Stomach (tissue), 19 donors: ENCODE measurements at places on chromosomes 3 and 15. TPM values are rescaled to one million over a fixed set of nuclear protein-coding genes. Genes with fewer than 3 reads are reported as not detected.

- H3K36me3 ChIP-seq, result no peaks in the 10 kb centered on the region
- H3K4me1 ChIP-seq, result peaks cover 4% of the 10 kb centered on the region
- no peak for DNase-seq
- H3K4me3 ChIP-seq, result no peak overlapping the region
- H3K27me3 ChIP-seq, result no peaks in the 10 kb centered on the region
Observed at GRCh38 chr3:197503652-197504051, 52.1 kb downstream of the BDH1 start.

Gene CA12
- total RNA-seq, result 14.3 TPM

Gene C3orf22
- not detected for total RNA-seq

- no peak for DNase-seq
- H3K27ac ChIP-seq, result no peak overlapping the region
- no peak overlapping the region for H3K4me3 ChIP-seq
- peaks cover 38% of the 10 kb centered on the region for H3K4me1 ChIP-seq
- no peaks in the 10 kb centered on the region for H3K27me3 ChIP-seq
Observed at GRCh38 chr3:23995219-23995618, 50.1 kb downstream of the NR1D2 start.

Gene AHSG
- total RNA-seq, result not detected

Gene XCR1
- total RNA-seq, result under 0.01 TPM

- H3K36me3 ChIP-seq, result no peaks in the 10 kb centered on the region
- DNase-seq, result peak; percentile 20
- H3K4me3 ChIP-seq, result no peak overlapping the region
- H3K27me3 ChIP-seq, result no peaks in the 10 kb centered on the region
- no peak overlapping the region for H3K27ac ChIP-seq
- no peaks in the 10 kb centered on the region for H3K4me1 ChIP-seq
Observed at GRCh38 chr3:59254433-59254832, 204.6 kb upstream of the CFAP20DC start.

GRCh38 chr3:35705904-35706303, 66.6 kb downstream of the ARPP21 start:
- DNase-seq, result no peak
- H3K27ac ChIP-seq, result no peak overlapping the region
- H3K36me3 ChIP-seq, result no peaks in the 10 kb centered on the region
- H3K27me3 ChIP-seq, result no peaks in the 10 kb centered on the region
- H3K4me1 ChIP-seq, result no peaks in the 10 kb centered on the region
- H3K4me3 ChIP-seq, result no peak overlapping the region

DNA sequence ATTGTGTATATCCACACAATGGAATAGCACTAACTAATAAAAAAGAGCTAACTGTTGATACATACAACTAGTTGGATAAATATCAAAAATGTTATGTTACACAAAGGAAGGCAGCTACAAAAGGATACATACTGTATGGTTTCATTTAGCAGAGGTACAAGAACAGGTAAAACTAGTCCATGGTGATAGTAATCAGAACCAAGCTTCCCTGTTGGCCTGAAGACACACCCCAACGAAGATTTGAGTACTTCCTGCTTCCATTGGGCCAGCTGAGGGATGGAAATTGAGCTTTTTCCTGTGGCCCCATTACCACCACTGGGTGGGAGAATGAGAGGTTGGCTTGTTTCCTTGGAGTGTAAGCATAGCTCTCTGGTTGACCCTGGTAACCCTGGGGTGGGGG, 117.3 kb upstream of the CADPS start:
- no peak overlapping the region for H3K4me3 ChIP-seq
- no peaks in the 10 kb centered on the region for H3K36me3 ChIP-seq
- H3K27ac ChIP-seq, result no peak overlapping the region
- no peaks in the 10 kb centered on the region for H3K4me1 ChIP-seq
- no peaks in the 10 kb centered on the region for H3K27me3 ChIP-seq
- DNase-seq, result no peak

DNA sequence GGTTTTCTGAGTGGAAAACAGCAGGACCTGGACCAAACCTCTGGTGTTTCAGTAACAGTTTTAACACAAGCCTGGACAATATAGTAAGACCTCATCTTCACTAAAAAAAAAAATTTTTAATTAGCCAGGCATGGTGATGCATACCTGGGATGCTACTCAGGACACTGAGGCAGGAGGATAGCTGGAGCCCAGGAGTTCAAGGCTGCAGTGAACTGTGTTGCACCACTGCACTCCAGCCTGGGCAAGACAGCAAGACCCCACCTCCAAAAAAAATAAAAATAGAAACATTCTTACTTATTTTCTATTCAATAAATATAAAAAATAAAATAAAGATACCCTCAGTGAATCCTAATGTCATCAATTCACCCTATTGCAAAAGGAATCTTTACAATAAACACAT, 21.5 kb downstream of the ULK4 start:
- no peaks in the 10 kb centered on the region for H3K27me3 ChIP-seq
- H3K4me3 ChIP-seq, result no peak overlapping the region
- no peaks in the 10 kb centered on the region for H3K4me1 ChIP-seq
- no peak overlapping the region for H3K27ac ChIP-seq

GRCh38 chr3:120161902-120162301, 67.7 kb upstream of the GSK3B start:
- no peak for DNase-seq
- peaks cover 38% of the 10 kb centered on the region for H3K4me1 ChIP-seq
- no peaks in the 10 kb centered on the region for H3K27me3 ChIP-seq
- H3K27ac ChIP-seq, result no peak overlapping the region

Gene PPP1R14D
- total RNA-seq, result 2.2 TPM

Gene TUSC7
- not detected for total RNA-seq

Gene ZFAND6
- 12.2 TPM for total RNA-seq

Gene GPR176
- total RNA-seq, result 1.3 TPM

- no peak overlapping the region for H3K4me3 ChIP-seq
- no peak for DNase-seq
- H3K27me3 ChIP-seq, result no peaks in the 10 kb centered on the region
- H3K4me1 ChIP-seq, result peaks cover 16% of the 10 kb centered on the region
Observed at GRCh38 chr3:12154151-12154550, 4.6 kb downstream of the TIMP4 start.

Gene GPR149
- not detected for total RNA-seq

DNA sequence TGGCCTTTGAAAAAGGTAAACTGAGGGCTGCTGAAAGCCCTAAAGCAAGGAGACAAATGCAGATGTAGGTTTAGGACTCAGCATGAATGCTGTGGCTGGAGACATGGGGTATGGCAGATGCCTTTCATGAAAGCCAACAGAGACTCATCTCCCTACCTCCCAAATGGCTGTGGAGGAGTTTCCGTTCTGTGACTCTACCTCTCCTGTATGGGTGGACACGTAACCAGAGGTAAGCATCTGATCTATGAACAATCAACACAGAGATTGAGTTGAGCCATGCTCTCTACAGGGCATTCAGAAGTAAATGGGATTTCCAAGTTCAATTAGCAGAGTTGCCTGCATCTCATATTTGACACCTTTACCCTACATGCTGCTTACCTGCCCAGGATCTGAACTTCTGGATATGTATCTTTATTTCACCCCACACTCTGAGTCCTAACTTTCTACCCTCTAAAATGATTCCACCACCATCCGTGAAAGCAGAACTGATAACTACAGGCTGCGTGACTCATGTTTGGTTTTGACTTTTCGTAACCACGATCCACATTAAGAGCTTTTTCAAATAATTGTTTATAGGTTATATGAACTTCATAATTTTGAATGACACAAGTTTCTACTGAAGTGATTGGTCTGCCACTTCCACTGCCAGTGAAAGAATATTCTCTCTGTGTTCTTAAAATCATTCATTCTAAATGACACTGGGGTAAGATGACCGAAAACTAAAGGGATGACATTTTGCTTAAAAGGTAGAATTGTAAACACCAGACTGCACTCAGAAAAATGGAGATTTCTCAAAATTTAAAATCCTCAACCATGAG, 1058.7 kb downstream of the FHIT start:
- H3K4me1 ChIP-seq, result no peaks in the 10 kb centered on the region
- no peaks in the 10 kb centered on the region for H3K36me3 ChIP-seq
- H3K27ac ChIP-seq, result no peak overlapping the region

DNA sequence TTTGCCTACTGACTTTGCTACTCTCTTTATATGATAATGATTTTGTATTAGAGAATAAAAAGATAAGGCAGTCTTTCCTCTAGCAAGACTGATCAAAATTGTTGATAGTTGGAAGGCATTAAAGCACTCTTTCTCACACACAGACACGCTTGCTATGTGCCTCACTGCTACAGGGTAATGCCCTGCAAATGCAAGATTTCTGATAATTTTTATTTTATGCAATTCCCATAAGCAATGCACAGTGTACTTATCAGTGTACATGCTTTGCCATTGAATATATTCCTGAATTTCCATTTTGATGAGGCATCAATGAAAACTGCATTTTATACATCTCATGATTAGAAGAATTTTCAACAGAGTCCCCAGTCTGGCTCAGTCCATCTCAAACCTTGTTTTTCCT, 263.2 kb downstream of the CHST2 start:
- no peaks in the 10 kb centered on the region for H3K4me1 ChIP-seq
- no peak overlapping the region for H3K27ac ChIP-seq
- H3K27me3 ChIP-seq, result no peaks in the 10 kb centered on the region
- H3K4me3 ChIP-seq, result no peak overlapping the region
- no peaks in the 10 kb centered on the region for H3K36me3 ChIP-seq

GRCh38 chr3:149647812-149648211, 10.0 kb downstream of the WWTR1 start:
- H3K4me1 ChIP-seq, result peaks cover 85% of the 10 kb centered on the region
- no peak overlapping the region for H3K27ac ChIP-seq
- DNase-seq, result no peak

Gene IGSF10
- total RNA-seq, result under 0.01 TPM

GRCh38 chr3:51398595-51399310, 7.7 kb downstream of the RBM15B start:
- no peak overlapping the region for H3K4me3 ChIP-seq
- H3K36me3 ChIP-seq, result peaks cover 95% of the 10 kb centered on the region
- H3K27me3 ChIP-seq, result no peaks in the 10 kb centered on the region
- DNase-seq, result no peak

- H3K27ac ChIP-seq, result no peak overlapping the region
- H3K36me3 ChIP-seq, result peaks cover 43% of the 10 kb centered on the region
- no peak for DNase-seq
- H3K4me3 ChIP-seq, result no peak overlapping the region
- H3K4me1 ChIP-seq, result no peaks in the 10 kb centered on the region
Observed at GRCh38 chr15:52233405-52233804, 42.2 kb upstream of the GNB5 start.

DNA sequence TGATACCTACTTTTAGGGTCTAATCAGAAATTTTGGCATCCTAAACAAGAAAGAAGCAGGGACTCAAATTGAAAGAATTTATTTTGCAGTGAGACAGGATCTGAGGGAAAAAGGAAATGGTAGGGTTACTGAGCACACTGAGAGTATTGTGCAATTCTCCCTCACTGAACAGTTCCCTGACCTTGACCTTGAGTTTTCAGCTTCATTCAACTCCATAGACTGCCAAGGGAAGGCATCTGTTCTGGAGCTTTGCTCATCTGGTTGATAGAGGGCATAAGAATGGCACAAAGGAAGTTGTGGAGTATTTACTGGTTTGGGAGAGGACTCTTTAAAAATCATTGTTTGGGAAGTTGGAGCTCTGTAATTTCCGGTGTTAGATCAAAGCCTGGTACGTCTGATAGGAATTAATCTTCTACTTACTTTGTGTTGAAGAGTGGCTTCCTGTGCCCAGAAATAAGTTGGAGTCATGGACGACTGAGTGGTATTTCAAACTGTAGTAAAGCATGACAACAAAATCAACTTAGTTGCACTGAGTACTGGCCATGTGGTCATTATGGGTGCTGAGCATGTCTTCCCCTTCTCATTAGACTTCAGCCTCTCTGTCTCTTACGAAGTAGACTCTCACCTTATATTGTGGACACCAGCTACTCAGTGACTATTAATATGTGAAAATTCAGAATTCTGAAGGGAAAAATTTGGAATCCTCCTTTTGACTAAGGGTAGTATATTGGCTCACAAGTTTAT, 40.8 kb downstream of the CLDN1 start:
- DNase-seq, result peak; percentile 51
- no peak overlapping the region for H3K27ac ChIP-seq
- no peaks in the 10 kb centered on the region for H3K36me3 ChIP-seq
- H3K27me3 ChIP-seq, result no peaks in the 10 kb centered on the region
- no peak overlapping the region for H3K4me3 ChIP-seq
- no peaks in the 10 kb centered on the region for H3K4me1 ChIP-seq

DNA sequence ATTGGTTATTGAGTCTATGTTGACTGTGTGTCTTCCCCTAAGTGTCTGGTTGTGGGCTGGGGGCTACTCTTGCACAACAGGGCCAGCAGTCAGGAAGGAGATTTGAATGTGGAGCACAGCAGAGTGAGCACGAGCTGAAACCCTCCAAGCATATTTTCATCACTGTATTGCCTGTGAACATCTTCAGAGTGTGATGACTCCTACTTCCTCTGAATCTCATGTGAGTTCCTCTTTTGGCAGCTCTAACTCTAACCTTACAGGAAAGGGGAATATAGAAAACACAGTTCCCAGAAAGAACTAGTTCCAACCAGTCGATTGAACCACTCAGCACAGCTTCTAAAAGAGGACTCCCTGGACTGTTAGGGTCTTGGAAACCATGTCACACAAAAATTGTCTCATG, 211.6 kb downstream of the RAP2B start:
- DNase-seq, result peak; percentile 17
- no peaks in the 10 kb centered on the region for H3K4me1 ChIP-seq
- H3K36me3 ChIP-seq, result no peaks in the 10 kb centered on the region
- no peak overlapping the region for H3K4me3 ChIP-seq

- H3K27me3 ChIP-seq, result no peaks in the 10 kb centered on the region
- H3K4me1 ChIP-seq, result peaks cover 5% of the 10 kb centered on the region
- DNase-seq, result no peak
- peak overlapping the region; percentile 55 for H3K4me3 ChIP-seq
- no peaks in the 10 kb centered on the region for H3K36me3 ChIP-seq
Observed at GRCh38 chr3:16180737-16181134, 6.3 kb downstream of the GALNT15 start.

GRCh38 chr3:178628037-178628436, 91.8 kb downstream of the KCNMB2 start:
- no peak for DNase-seq
- no peaks in the 10 kb centered on the region for H3K27me3 ChIP-seq
- H3K4me1 ChIP-seq, result no peaks in the 10 kb centered on the region
- H3K27ac ChIP-seq, result no peak overlapping the region
- no peaks in the 10 kb centered on the region for H3K36me3 ChIP-seq

Gene PPARG
- total RNA-seq, result 11.0 TPM

DNA sequence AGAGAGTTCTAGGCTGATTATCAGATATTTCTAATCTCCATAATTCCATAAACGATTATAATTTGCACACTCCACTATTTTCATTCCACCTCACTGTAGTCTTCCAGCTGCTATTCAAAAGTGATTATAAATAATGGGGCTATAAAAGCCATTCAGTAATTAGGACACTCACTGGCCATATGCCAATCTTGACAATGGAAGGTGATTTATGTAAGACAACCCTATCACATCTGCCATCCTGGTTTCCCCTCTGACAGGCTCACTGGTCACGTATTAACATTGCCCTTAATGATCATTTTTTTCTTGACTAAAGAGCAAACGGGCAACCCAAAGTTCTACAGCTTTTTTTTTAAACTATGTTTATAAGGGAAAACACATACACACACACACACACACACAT, 402.4 kb downstream of the MAGI1 start:
- no peaks in the 10 kb centered on the region for H3K36me3 ChIP-seq
- peak; percentile 11 for DNase-seq
- no peak overlapping the region for H3K4me3 ChIP-seq
- H3K27me3 ChIP-seq, result no peaks in the 10 kb centered on the region
- H3K27ac ChIP-seq, result no peak overlapping the region
- H3K4me1 ChIP-seq, result peaks cover 3% of the 10 kb centered on the region

- H3K4me1 ChIP-seq, result peaks cover 5% of the 10 kb centered on the region
- H3K27me3 ChIP-seq, result no peaks in the 10 kb centered on the region
- peaks cover 17% of the 10 kb centered on the region for H3K36me3 ChIP-seq
- DNase-seq, result no peak
Observed at GRCh38 chr3:188863999-188864406, 307.8 kb upstream of the TPRG1 start.

Gene RASGRP1
- total RNA-seq, result 5.8 TPM

Gene CIDEC
- not detected for total RNA-seq
